GM19239 (cell line): ENCODE measurements at places on chromosomes 11 and 22.

GRCh38 chr11:11349870-11350337, 3.1 kb downstream of the CSNK2A3 start:
- no peak for DNase-seq

GRCh38 chr22:42913874-42914510, 56.9 kb upstream of the ARFGAP3 start:
- no peak for DNase-seq

GRCh38 chr11:22785251-22785650, 44.4 kb downstream of the SVIP start:
- DNase-seq, result no peak

DNA sequence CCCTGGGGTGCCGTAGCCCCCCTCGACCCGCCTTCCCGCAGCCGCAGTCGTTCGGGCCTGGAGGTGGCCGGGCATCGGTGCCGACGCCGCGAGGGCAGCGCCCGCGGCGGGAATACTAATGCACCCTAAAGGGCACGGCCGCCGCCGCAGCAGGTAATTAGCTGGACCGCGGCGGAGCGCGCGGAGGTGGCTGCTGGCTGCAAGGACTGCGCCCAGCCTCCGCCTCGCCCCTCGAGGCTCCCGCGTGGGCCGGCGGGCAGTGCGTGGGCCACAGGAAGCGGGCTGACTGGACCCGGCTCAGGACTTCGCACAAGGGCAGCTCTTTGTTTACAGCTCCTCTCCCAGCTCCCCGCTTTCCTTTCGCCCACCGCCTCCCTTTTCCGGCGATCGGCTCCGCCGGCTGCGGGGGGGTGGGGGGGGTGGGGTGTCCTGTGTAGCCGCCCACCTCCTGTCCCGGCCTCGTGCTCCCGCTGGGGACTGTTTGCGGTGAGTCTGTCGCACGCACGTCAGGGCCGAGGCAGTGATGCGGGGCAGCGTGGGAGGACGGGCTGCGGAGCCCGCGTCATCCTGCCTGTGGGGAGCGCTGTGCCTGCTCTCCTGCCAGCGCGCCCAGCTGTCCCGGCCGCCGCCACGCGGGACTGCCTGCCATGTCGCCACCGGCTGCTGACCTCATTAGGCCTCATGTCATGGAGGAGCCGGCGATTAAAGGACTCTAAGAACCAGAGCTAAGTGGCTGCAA, 53.2 kb downstream of the GRIK4 start:
- DNase-seq, result peak; percentile 79

- no peak for DNase-seq
Observed at GRCh38 chr11:34356913-34357700, 703 bp downstream of the ABTB2 start.

DNA sequence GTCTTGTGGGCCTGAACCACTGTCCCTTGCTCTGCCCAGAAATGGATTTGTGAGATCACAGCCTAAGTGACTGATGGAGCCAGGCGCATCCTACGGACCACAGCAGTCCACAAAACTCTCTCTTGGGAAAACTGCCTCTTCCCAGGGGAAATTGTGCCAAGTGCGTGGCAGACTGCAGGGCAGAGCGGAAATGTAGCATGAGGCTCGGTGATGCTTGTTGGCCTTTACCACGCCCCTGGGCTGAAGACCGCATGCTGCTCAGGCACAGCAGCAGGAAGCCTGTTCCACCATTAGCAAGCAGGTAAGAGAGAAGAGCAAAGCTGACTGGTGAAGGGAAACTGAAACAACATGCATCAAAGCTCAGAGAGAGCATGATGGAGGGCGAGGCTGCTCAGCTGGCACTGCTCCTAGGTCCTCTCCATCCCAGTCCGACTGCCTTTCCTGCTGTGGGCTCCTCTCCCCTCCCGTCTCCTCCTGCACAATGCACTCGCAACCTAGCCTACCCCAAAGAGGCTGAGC, 26.5 kb upstream of the SCARF2 start:
- no peak for DNase-seq

- no peak for DNase-seq
Observed at GRCh38 chr11:10413268-10413667, 41.8 kb upstream of the AMPD3 start.

DNA sequence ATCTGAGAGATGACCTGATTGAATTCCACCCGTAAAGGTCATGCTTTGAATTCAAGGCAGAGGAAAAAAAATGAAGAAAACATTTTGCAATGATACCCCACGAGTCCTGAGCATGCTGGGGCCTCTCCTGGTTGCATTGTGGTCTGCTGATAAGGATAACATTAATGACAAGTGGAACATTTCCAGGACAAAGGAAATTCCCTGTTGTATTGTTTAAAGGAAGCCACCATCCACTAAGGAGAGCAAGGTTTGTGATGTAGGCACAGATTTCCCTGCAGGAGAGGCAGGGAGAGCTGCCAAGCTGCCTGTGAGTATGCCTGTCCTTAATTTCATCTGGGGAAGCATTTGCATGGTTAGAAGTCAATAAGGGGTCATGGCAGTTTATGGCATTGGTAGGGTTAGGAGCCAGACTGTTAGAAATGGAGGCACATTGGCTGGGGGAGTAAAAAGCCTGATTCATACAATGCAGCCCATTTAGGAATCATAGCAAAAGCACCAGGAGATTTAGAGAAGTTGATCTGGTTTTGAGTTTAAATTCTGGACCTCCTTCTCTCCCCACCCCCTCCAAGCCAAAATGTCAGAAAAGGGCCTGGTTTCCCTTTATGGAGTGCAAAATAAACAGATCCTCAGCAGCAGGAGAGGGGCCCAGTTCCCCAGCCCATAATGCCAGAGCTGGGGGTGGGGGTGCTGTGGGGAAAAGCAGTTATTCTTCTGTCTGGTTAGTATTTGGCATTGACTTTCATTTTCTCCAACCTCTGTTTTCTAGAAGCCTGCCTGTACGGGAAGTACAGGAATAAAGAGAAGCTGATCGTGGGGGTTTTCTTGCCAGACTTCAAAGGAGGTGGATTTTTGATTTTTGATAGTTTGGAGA, 22.1 kb downstream of the FLI1 start:
- DNase-seq, result no peak

DNA sequence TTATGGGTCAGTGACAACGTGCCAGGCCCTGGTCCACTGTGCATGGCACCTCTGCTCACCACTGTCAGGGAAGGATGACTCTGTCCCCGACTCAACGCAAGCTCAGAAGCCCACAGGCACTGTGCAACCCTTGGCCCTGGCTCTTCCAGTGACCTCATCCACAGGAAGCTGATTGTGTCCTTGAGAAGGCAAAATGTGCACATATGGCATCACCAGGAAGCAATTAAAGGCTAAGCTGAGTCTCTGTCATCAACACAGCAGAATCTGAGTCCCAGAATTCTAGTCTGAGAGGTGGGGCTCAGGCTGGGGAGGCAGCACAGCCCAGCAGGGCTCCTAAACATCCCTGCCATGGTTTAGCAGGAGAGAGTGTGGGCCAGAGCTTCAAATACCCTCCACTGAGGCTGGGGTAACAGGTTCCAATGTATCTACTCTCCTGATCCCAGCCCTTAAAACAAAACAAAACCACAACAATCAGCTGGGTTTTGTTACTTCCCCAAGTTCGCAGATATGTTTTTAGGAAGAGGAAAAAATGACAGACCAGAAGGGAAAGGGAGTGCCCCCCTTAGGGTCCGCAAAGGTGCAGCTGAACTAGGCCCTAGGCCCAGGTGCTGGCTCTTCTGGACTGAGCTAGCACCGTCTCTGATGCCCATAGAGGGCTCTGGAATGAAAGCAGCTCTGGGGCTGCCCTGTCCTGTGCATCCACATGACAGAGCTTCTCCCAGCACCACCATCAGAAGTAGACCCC, 33.5 kb upstream of the GNAZ start:
- DNase-seq, result no peak

DNA sequence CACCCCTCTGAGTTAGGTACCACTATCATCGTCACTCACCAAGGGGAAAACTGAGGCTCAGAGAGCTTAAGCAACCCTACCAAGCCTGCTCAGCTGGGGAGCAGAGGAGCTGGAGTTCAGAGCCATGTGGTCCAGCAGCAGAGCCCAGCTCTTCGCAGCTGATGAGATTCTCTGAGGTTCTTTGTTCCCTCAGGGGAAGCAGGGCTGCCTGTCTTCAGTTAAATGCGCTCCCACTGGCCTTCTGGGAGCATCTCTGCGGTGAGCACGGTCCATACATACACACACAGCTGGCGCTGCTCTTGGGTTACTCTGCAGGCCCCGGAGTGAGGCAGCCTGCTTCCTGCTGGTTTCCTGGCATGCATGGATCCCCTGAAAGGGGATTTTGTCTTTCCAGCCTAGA, 5.2 kb upstream of the PTGDR2 start:
- no peak for DNase-seq

DNA sequence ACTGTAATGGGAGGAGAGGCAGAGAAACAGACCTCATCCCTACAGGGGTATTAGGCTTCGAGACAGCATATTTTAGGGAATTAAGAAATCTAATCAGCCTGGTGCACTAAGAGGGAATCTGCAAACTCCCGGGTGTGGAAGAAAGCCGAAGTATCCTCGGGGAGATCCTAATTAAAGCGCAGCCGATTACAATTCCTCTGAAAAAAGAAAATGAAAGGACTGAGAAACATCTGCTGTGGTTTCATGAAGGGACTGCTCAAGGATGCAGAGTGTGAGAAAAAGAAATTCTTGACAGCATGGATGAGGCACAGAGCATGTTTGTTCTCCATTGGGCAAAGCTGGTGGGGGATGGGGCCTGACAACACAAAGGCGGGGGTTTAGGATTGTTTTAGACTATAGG, 290.0 kb upstream of the LARGE1 start:
- no peak for DNase-seq

DNA sequence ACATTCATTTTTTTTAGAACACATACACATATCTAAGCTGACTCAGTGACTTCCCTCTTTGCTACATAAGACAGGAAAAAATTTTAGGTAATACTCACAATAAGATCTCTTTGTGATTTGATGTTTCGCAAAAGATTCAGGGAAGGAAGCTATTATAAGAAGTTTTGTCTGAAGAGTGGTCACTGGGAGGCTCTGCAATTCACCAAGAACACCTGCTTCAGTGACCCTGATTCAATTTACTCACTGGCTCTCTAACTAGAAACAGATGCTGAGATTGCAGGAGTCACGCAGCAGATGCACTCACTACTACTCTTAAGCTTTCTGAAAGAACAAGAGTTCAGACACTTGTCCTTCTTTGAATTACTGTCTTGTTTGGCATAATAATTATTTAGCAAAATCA, 193.6 kb upstream of the DDI1 start:
- DNase-seq, result no peak

- DNase-seq, result no peak
Observed at GRCh38 chr11:9019861-9020260, 16.1 kb upstream of the NRIP3 start.

- DNase-seq, result no peak
Observed at GRCh38 chr11:69263736-69264052, 30.3 kb upstream of the MYEOV start.

GRCh38 chr11:25702417-25702816, 629.5 kb upstream of the ANO3 start:
- DNase-seq, result no peak

GRCh38 chr11:82038154-82038553, 695.5 kb downstream of the FAM181B start:
- DNase-seq, result no peak

- peak; percentile 75 for DNase-seq
Observed at GRCh38 chr11:776561-777287, 563 bp downstream of the GATD1 start.

GRCh38 chr11:48182860-48183526, 33.6 kb upstream of the OR4B1 start:
- DNase-seq, result no peak

DNA sequence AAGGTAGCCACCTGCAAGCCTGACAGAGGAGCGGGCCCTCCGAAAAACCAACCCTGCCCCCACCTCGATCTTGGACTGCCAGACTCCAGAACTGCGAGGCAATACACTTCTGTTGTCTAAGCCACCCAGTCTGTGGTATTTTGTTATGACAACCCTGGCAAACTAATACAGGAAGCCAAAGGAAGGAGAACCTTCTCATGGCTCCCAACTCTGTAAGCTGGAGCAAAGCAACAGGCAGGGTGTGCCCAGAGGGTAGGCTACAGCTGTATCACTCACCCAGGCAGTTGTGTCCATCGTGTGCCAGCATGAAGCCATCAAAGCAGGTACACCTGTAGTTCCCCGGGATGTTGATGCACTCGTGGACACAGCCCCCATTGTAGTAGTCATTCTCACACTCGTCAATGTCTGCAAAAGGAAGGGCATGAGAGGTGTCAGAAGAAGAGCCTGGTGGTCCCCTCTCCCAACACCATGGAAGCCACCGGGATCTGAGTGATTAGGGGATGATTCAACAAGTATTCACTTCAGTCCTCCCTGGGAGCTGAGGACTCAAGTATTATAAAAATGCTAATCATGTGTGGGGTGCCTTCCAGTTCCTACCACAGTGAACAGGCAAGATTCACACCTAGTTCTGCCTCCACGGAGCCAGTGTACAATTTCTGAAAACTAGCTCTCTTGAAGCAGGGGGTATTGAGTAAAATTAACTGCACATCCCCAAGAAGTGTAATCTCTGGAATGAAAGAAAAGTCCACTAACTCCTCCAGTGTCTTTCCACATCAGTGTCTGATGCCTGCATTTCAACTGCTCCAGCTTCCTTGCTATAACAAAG, 23.3 kb downstream of the SCUBE1 start:
- no peak for DNase-seq

DNA sequence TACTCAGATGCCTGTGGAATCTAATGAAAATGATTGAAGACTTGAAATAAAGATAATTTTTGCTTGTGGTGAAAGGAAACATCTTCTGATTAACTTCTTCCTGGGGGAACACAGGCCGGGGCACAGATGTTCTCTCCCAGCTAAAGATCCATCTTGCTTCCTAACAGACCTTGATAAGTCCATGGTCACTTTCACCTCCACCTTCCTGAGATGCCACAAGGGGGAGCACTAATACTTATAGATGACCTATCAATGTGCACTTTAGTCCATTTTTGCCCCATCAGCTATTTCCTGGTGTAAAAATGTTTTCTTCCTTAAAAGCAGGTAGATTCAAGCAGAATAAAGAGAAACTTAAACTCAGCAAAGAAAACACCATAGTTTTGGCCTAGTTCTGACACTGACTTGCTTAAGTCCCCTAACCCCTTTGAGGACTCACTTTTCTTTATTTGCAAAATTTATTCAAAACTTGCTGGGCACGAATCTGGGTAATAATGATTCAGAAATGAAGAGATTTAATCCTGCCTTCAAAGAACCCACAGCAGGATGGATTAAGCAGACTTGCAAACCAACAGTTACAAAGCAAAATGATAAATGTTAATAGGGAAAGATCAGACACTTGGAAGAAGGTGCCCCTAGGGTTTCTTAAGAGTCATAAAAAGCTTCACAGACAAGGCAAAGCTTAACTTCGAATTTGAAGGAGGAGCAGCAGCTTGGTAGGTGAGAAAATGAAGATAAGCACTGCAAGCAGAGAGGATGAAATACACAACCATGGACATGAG, 158.7 kb downstream of the RAB38 start:
- no peak for DNase-seq

DNA sequence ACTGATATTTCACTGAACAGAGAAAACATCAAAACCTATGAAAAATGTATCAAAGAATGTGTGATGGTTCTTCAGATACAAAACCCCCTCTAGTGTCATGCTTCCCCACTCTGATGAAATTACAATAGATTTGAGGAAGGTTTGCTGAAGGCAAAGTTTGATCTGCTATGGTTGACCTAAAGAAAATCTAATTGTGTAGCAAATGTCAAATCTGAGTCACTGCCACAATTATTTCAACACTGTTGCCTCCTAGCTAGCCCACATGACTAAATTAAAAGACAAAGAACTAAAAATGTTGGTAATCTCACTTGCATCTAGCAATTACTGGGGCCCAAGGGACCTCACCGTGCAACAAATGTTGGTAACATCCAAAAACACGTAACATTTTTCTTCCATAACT, 728.0 kb downstream of the DLG2 start:
- no peak for DNase-seq

GRCh38 chr11:99920956-99921355, 766.1 kb upstream of the ARHGAP42 start:
- no peak for DNase-seq

- DNase-seq, result no peak
Observed at GRCh38 chr11:14593671-14594070, 49.9 kb upstream of the PDE3B start.
